ENCODE measurements at places on chromosomes 5 and 9.
A peak's percentile ranks its signal among the peaks of the same experiment; 100 is the strongest.

- DNase-seq = no peak
Observed at GRCh38 chr5:163163858-163164257, 273.5 kb upstream of the CCNG1 start.

DNA sequence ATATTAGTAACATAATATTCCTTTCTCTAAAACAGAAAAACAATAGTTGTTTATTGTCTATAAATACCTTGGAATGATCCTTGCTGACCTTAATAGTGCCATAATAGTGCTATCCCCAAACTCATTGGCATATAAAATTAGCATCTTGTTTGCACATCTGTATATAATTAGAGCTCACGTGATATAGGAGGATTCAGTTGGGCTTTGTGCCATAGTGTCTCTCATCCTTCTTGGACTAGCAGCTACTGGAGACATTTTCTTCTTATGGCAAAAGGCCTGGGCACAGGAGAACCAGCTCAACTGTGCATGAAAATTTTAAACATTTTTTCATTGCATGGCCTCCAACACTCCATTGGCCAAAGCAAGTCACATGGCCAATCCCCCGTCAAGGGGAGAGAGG lies 342.5 kb downstream of the SPATA31D1 start:
- no peak for DNase-seq

DNA sequence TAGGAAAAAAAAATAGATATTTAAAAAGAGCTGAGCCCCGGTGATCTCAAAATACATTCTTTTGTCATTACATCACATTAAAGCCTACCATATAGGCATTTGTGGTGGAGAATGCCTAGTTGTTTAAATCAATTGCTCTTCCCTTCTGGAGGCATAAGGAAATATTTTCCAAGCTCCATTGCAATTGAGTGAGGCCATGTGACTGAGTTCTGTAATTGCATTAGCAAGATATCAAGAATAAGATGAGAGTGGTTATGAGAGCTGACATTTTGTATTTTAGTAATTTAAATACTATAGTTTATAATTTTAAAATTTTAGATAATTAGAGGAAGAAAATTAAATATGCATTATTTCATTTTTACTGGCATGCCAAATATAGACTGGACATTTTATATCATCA lies 1195.9 kb downstream of the DTWD2 start:
- no peak for DNase-seq

GRCh38 chr5:159392871-159393270 lies 62.6 kb upstream of the IL12B start:
- no peak for DNase-seq

GRCh38 chr9:26811106-26811505 lies 81.5 kb downstream of the CAAP1 start:
- DNase-seq = no peak

GRCh38 chr9:123389698-123390097 lies 33.7 kb downstream of the CRB2 start:
- DNase-seq = no peak

DNA sequence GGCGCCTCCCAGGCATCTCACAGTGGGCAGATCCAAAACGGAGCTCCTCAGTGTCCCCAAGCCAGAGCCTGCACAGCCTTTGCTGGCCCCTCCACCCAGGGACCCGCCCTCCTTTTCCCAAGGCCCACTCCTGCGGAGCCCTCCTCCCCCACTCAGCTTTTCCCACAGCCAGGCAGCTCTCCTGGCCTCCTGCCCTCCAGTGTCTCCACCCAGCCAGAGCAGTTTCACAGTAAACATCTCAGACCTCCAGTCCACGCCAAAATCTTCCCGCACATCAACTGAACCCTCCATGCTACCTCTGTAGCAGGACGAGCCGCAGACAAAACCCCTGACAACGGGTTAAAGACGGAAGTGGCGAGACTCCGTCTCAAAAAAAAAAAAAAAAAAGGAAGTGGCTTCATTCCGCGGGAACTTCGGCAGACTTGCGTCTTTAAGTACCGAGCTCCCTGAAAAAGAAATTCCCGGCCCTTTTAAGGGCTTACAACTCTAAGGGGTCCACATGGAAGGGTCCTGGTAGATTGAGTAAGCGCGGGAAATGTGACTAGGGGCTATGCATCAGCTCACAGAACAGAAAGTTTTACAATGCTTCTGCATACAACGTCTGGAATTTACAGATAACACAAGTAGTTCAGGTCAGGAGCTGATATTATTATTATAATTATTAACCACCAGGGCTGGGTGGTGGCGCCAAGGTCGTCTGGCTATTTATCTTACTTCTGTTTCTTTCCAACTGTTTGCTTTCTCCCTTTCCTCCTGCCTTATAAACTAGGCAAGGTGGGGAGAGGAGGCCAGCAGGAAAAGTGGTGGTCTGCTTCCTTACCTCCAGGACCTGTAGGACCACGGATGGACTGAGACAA lies 11.4 kb upstream of the GRIN1 start:
- no peak for DNase-seq

DNA sequence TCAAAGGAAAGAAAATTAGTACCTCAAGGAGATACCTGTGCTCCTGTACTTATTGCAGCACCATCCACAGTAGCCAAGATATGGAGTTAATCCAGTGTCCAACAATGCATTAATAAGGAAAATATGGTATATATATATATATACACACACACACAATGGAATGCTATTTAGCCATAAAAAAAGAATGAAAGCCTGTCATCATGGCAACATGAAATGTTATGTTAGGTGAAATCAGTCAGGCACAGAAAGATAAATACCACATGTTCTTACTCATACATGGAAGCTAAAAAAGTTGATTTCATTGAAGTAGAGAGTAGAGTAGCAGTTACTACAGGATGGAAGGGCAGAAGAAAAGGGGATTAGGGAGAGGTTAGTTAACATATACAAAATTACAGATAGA lies 601.5 kb downstream of the ANXA1 start:
- DNase-seq = no peak

- peak; percentile 71 for DNase-seq
Observed at GRCh38 chr5:168793841-168794837, 215.0 kb upstream of the PANK3 start.

- DNase-seq = no peak
Observed at GRCh38 chr9:35193762-35194161, 32.0 kb downstream of the UNC13B start.

- DNase-seq = no peak
Observed at GRCh38 chr5:83388608-83389007, 82.9 kb upstream of the VCAN start.

DNA sequence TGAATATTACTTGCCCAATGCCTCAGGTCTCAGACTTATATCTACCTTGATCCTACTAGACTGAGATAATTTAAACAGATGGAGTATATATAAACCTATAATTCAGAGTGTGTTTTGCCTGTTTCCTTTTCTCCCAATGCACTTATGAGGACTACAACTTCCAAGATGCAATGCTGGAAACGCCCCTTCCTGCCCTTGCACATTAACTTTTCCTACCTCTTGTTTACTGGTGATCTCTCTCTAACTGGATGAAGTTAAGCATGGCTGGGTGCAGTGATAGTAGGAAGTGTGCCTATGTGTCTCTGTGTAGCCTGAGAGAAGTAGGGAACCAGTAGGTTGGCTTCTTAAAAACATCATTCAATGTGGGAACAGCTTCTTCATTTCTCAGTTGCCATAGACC lies 115.2 kb downstream of the SVEP1 start:
- no peak for DNase-seq

- no peak for DNase-seq
Observed at GRCh38 chr9:127015921-127016512, 101.4 kb downstream of the RALGPS1 start.

- no peak for DNase-seq
Observed at GRCh38 chr5:170405817-170406216, 16.6 kb upstream of the KCNMB1 start.

GRCh38 chr9:125982798-125983406 lies 235.7 kb downstream of the PBX3 start:
- peak; percentile 51 for DNase-seq

DNA sequence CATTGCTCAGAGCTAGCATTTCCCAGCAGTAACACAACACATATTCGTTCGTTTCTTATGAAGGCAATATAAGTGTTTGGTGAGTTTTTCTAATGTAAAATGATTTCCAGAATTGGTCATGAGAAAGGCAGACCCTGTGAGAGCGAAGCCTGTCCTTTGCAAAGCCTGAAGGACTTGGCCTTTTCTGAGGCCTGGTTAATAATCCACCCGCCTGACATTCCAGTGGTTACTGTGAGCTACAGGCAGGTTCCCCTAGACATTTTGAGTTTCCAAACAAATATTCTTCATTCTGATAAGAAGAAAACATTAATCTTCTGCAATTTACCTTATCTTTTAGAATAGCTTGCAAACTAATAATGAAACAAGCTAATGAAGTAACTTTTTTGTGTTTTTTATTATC lies 38.0 kb downstream of the ADAMTS16 start:
- no peak for DNase-seq

GRCh38 chr9:128321879-128322403 lies 306 bp downstream of the TRUB2 start:
- DNase-seq = no peak

- DNase-seq = no peak
Observed at GRCh38 chr5:101728933-101729332, 567.2 kb downstream of the SLCO4C1 start.

DNA sequence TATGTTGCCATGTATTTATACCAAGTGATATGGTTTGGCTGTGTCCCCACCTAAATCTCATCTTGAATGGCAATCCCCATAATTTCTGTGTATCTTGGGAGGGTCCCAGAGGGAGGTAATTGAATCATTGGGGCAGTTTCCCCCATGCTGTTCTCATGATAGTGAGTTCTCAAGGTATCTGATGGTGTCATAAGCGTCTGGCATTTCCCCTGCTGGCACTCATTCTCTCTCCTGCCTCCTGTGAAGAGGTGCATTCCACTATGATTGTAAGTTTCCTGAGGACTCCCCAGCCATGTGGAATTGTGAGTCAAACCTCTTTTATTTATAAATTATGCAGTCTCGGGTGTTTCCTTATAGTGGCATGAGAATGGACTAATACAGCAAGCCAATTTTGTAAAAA lies 140.8 kb upstream of the ADAMTSL1 start:
- no peak for DNase-seq

DNA sequence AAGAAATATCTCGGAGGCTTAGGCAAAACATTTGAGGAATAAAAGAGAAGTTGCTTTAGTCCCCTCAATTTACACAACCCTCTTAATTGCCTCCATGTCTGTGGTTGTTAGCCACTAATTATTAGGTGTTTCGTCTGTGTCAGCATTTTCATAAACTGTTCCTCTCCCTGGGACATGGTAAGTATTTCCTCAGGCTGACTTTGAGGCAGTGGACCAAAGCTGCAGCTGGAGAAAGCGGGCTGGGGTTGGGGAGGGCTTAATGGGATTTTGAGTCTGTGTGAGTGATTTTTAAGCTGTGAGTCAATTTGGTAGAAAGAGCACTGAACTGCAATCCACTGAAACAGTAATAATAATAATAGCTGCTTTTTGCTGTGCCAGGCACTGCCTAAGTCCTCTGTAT lies 13.0 kb upstream of the TTC1 start:
- no peak for DNase-seq

- no peak for DNase-seq
Observed at GRCh38 chr5:179954434-179954833, 46.7 kb upstream of the TBC1D9B start.

DNA sequence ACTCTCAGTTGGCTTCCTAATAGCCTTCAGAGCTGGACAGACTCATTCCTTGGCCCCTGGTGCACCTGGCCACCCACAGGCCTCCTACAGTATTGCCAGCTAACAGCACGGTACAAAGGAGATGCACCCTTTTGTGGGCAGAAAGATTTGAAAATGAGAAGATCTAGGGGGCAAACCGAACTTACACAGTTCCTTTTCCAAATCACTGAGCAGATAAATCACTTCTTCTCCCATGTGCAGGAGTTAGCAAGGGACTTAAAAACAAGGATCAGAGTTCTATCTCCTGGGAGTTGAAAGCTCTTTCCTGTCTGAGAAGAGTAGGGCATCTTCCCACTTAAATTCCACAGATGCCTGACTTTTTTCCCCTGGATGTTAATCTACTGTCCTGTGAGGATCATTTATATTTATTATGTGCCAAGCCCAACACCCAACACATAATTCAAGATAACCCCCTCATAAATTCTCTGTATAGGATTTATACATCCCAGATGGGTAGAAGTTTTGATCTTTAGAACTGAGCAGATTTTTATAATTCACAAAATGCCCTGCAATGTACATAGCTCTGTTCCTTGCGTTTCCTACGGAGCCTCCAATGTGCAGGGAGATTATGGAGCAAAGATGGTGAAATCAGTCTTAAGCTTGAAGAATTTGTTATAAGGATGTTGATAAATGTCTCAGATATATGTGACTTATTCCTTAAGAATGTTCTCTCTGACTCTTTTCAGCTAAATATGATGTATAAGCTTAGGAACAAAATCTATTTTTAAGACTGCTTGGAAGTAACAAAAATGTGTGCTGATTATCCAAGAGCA lies 207.2 kb upstream of the DAPK1 start:
- DNase-seq = no peak

GRCh38 chr9:21399956-21400355 lies 9.0 kb upstream of the IFNA8 start:
- DNase-seq = no peak

DNA sequence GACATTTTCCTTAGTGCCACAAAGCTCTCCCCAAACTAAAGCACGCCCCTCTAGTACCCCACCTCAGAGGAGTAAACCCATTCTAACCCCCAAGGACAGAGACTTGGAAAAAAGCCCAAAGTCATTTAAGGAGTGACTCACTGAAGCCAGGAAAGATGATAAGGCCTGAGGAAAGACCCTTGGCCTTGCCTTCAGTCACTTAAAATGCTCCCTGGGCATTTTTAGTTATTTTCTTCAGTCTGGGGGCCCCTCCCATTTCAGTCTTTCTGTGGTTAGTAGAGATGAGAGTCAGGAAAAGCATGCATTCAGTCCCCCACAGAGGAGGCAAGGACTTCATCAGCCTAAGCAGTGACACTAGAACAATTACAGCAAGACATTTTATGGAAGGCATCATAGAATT lies 13.7 kb upstream of the TLX3 start:
- no peak for DNase-seq

GRCh38 chr5:8813180-8813579 lies 732.7 kb downstream of the SEMA5A start:
- no peak for DNase-seq

GRCh38 chr5:142213077-142213476 lies 104.5 kb downstream of the NDFIP1 start:
- no peak for DNase-seq

DNA sequence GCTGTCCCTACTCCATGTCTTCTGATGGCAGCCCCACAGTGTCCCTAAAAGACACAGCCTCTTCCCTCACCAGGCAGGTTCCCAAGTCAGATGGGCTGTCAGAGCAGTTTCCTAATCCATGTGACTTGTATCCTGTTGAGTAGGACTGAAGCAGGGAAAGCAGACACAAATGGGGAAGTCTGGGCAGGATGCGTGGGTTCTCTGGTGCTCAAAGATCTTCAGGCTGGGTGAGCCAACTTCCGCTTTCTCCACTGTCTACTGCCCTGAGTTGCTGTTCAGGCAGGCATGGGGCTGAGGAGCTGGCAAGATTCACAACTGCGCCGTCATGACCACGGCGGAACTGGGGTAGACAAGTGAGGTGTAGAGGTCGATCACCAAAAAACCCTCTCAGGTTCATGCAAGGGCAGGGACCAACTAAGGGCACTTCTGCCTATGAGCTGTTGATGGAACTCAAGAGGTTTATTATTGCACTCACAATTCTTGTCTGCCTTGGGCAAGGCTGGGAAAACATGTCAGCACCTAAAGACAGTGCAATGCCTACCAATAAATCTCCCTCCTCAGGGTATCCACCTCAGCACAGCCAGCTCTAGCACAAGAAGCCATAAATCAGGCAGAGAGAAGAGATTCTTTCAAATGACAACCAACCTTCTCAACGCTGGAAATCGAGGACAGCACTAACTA lies 83.4 kb downstream of the RAPGEF1 start:
- peak; percentile 95 for DNase-seq
